CD4-positive, alpha-beta T cell treated with Interleukin-2 at 100 ng/mL for 4 hours (primary cell): ENCODE measurements at places on chromosomes 7 and 10.

DNA sequence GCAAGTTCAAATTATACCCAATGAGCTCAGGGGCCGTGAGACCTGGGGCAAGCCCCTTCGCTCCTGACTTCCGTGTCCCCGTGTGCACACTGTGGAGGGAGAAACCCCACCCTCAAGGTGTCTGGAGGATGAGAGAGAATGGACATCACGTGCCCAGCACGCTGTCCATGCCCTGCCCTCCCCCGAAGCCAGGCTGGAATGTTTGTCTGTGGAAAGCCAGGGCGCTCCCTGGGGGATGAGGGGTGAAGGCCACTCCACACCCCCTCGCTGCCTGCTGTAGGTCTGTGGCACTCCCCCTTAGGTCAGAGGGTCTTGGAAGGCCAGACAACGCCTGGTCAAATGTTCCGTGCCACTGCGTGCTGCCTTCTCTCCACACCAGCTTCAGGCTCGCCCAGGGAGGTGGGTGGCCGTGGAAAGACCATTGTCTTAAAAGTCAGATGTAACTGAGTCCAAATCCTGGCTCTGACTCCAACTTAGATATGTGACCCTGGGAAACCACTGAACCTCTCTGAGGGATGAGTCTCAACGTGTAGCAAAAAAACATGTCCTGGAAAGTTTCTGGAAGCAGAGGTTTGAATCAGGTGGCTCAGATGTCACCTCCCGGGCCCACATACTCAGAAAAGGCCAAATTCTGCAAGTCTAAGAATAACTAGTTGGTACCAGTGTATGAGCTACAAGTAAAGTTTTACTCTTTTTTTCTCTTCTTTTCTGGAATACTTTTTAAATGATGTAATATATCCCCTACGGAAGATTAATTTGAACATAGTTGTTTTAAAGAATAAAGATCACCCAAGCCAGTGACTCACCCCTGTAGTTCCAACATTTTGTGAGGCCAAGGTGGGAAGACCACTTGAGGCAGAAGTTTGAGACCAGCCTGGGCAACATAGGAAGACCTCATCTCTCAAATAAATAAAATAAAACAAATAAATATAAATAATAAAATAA lies 24.9 kb downstream of the RCC1L start:
- no peak for DNase-seq

GRCh38 chr10:34815185-34816084 lies at the start of gene PARD3:
TSS of gene PARD3 (minus strand) at chr10:34815296. CDS start at chr10:34814995, 301 bp downstream.
- DNase-seq, result no peak

- DNase-seq, result peak; percentile 27
These were observed 601.3 kb downstream of the GALNT17 start for GRCh38 chr7:71733107-71733870.

DNA sequence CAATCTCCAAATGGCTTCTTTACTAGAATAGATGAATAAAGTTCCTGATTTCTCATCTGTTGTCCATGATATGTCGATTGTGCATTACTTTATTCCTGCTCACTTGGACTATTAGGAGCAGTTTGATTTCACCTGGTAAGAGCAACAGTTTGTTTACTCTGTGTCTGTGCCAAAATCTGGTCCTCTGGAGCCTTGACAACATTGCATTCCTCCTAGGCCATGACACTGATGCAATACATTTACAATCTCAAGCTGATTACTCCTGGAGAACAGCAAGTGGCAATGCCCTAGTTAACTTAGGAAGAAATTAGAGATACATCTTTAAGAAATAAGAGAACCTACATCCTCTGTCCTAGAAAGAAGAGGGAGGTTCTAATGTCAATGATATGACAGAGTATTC lies 71.8 kb downstream of the SGCE start:
- no peak for DNase-seq

DNA sequence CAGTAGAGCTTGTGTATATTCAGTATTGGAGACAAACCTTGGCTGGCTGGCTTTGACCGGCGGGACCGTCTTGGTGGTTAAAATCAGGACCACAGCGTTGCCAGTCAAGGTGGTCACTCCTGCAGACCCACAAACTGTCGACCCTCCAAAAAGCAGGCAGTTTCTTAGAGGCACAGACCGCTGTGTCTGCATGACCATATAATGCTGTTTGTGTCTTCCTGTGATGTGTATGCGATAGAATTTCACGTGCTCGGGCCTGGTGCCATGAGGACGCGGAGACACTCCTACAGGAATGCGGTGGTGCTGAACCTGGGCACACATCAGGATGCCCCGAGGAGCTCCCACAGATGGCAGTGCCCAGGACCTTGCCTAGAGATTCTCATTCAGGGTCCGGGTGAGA lies 34.8 kb downstream of the BNIP3 start:
- DNase-seq, result no peak

DNA sequence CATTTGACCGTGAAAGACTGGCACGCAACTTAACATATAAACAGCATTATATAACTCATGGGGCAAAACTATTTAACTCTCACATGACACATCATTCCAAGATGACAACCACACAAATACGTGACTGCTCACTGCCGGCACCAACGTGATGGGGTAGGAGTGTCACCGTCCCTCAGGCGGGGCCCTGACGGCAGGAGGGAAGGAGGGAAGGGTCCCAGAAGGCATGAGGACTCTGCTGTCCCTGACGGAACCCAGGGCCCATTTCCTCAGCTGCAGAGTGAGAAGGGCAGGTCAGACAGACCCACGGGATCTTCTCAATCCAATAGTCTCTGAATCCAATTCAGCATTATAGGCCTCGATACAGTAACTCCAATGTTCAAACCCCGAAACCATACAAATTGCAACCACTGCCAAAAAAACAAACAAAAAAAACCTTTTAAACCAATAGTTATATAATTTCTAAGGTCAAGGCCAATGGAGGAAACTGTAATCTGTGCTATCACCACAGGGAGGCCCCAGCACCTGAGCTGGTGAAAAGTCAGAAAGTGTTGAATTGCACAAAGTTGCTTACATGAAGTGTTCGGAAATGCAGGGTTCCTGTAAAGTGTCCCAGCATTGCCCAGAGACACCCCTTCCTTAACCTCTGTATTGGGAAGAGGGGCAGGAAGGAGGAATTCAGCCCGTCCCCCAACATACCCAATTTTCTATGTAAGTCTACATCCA lies 137.4 kb downstream of the TNS3 start:
- DNase-seq, result no peak

DNA sequence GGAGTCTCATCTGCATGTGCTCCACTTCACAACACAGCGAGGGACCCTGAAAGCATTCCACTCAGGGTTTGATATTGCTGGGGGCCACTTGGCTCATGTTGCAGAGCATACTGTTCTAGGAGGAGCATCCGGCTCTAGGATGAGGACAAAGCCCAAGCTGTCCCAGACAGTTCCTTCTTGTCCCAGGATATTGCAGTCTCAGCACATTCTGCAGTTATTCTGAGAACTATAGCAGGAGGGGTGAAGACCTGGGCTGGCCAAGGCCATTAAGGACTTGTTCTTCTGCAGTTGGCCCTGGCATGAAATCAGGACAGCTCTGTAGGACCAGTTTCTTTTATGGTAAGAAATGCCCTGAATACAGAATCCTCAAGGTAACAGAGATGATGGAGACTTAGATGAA lies 48.9 kb upstream of the C10orf120 start:
- DNase-seq, result no peak

GRCh38 chr7:43785420-43785819 lies 26.9 kb downstream of the BLVRA start:
- DNase-seq, result no peak

DNA sequence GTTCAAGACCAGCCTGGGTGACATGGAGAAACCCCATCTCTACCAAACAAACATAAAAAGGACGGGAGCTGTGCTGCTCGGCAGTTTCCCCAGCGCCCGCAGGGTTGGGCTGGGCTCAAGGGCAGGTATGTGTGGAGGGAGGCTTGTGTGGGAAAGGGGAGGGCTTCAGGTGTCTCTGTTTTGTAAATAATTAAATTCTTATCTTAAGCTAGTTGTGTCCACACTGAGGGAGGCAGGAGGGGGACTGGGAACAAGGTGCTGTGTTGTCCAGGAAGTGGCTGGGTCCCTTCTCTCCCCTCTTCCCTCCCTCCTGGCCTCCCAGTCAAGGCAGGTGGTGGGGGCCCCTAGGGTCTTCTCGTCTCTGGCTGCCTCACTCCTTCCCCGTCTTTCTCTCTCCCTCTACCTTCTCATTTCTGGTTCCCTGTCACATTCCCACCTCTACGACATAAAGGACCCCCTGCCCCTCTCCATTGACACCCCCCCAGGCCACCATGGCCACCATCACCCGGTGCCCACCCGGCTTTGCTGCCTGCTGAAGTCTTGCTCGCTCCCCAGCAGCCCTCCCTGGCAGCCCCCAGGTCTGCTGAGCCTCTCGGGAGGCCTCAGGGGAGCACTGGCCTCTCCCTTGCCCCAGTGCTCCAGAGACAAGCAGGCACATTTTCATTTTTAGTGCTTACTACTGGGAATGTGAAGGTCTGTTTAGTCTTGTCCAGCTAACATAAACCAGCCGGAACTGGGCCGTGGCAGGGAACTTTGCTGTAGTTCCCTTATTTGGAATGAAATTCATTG lies 19.3 kb downstream of the NEURL1 start:
- no peak for DNase-seq

DNA sequence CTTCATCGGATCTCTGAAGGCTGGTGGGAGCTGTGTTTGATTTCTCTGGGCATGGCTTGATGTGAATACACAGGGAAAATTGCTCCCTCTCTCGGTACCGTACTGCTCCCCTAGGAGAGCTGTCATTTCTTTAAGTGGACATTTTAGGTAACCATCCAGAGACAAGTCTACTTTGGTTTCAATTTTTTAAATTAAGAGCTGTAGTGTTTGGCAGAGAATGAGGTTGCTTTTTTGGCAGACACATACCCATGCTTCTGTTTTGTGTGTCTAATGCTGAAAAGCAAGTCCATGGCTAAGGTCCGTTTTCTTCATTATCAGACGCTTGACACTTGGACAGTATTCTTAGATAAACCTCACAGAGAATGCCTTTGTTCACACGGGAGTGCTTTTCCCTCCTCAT lies 61.3 kb upstream of the TRIL start:
- DNase-seq, result no peak

- no peak for DNase-seq
These were observed 24.8 kb downstream of the PCBD1 start for GRCh38 chr10:70863470-70864160.
